Glutamatergic neuron (in vitro differentiated cells): ENCODE measurements at places on chromosomes 7 and 10. TPM values are rescaled to one million over a fixed set of nuclear protein-coding genes. Genes with fewer than 3 reads are reported as not detected.

- H3K27ac ChIP-seq, result no peak overlapping the region
- peaks cover 17% of the 10 kb centered on the region for H3K36me3 ChIP-seq
- H3K4me3 ChIP-seq, result no peak overlapping the region
- H3K27me3 ChIP-seq, result peaks cover 1% of the 10 kb centered on the region
- H3K4me1 ChIP-seq, result peaks cover 3% of the 10 kb centered on the region
Observed at GRCh38 chr10:70621503-70622078, 19.1 kb upstream of the PRF1 start.

DNA sequence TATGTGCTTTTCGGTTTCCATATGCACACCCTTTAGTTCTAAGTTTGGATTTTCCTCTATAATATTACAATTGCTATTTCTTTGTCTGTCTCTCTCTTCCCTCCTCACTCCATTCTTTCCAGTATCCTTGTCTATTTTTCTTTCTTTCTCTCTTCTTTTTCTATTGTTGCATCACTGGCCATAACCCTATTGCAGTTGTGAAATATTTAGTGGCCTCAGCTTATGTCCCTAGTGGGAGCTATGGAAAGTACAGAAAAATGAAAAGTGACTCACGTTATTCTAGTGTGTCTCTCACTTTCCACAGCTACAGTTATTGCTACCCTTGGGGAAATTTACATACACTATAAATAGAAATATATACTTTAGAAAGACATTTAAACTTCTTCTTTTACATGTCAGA lies 59.1 kb downstream of the CNTNAP2 start:
- H3K4me3 ChIP-seq, result no peak overlapping the region
- DNase-seq, result no peak
- H3K36me3 ChIP-seq, result no peaks in the 10 kb centered on the region

- H3K36me3 ChIP-seq, result no peaks in the 10 kb centered on the region
- peaks cover 4% of the 10 kb centered on the region for H3K27me3 ChIP-seq
- H3K4me3 ChIP-seq, result no peak overlapping the region
- peaks cover 2% of the 10 kb centered on the region for H3K4me1 ChIP-seq
Observed at GRCh38 chr10:47030191-47030703, 119.0 kb downstream of the PTPN20 start.

The IKZF1 gene
- 1.1 TPM for total RNA-seq

The CDH23 gene
- total RNA-seq, result 2.0 TPM

The BUB3 gene
- 81.1 TPM for total RNA-seq
